ENCODE measurements at places on chromosomes 12 and 14.

DNA sequence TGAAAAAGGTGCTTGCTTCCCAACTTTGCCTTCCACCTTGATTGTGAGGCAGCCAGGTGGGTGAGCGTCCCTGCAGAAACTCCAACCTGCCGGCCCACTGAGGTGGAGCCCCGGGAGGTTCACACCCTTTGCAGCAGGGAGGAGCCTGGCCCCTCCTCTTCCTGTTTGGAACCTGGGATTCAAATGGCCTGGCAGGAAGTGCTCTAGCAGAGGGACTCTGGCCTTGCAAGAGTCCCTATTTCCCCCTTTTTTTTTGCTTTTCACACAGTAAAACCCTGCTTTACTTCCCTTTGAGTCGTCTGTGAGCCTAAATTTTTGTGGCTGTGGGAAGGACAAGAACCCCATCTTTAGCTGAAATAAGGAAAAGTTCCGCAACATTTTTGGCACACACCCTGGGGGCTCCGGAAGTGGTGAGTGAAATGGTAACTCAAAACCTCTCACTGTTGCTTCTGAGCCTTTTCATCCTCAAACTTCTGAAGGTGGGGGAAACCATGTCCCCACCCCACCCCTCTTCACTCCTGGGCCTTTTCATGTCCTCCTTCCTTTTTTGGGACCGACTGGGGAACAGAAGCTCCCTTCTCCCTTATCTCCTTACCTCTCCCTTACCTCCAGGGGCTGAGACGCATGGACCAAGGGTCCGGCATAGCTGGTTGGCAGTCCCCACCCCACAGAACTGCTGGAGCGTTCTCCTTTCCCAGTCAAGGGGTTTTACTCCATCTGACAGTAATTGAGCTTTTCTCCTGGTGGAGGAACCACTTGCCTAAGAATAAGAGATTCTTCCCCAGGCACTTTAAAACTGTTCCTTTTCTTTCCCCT, 102.0 kb downstream of the KCNMB4 start:
- DNase-seq, result no peak

DNA sequence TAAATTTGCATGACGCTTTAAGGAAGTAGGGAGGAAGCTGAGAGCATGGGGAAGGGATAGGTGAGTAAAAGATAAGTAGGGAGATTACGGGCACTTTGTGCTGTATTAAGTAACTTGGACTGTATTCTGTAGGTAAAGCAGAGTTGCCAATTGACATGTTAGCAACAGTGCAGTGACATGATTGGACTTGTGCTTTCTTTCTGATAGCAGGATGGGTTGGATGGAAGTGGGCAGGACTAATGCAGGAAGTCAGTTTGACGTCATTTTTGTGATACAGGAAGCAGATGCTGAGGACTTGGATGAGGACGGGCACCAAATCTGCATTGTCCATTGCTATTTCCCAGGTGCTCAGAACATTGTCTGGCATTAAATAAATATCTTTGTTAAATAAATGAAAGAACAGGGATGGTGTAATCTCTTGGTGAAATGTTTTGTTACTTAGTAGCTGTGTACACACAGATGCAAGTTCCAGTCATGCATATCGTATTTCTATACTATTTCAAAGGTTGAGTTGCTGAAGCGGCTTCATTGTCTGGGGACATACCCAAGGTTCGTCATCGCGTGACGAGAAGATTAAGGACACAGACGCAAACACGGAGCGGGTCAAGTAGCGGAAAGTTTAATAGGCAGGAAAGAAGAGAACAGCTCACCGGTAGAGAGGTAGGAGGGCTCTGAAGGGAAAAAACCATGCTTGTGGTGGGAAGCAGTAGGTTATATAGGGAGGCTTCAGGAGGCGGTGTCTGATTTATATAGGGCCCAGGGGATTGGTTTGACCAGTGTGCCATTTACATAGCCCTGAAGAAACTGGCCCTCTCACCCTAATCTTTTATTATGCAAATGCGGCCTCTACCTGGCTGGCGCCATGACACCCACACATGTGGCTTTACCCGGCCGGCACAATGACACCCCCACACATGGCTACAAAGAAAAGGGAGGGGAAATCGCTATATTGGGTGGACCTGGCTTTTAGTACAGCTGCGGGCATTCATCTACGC, 30.7 kb downstream of the GUCY2C start:
- DNase-seq, result no peak

GRCh38 chr12:19489168-19489567, 49.9 kb downstream of the AEBP2 start:
- no peak for DNase-seq

DNA sequence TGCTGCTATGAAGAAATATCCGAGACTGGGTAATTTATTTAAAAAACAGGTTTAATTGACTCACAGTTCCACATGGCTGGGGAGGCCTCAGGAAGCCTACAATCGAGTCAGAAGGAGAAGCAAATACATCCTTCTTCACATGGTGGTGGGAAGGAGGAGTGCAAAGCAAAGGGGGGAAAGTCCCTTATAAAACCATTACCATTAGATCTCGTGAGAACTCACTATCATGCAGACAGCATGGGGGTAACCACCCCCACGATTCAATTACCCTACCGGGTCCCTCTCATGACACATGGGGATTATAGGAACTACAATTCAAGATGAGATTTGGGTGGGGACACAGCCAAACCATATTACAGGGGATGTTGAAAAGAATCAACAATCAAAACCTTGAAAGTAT, 74.9 kb downstream of the PPM1H start:
- DNase-seq, result no peak

DNA sequence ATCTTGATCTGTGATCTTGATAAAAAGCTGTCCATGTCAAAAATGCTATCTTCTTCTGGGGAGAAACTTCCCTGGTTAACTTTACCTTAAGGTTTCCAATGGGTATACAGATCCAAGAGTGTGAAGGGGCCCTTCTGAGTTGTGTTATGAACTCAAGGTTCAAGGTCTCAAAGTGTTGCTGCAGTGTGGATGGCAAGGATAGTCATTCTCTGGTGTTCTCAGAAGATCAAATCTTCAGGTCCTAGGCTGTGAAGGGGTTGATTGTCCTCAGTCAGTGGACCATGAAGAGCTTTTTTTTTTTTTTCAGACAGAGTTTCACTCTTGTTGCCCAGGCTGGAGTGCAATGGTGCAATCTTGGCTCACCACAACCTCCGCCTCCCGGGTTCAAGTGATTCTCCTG, 114.4 kb downstream of the SPTSSA start:
- no peak for DNase-seq

GRCh38 chr14:25247609-25248008, 197.7 kb upstream of the STXBP6 start:
- no peak for DNase-seq

GRCh38 chr14:39441805-39442204, 9.6 kb upstream of the FBXO33 start:
- no peak for DNase-seq

DNA sequence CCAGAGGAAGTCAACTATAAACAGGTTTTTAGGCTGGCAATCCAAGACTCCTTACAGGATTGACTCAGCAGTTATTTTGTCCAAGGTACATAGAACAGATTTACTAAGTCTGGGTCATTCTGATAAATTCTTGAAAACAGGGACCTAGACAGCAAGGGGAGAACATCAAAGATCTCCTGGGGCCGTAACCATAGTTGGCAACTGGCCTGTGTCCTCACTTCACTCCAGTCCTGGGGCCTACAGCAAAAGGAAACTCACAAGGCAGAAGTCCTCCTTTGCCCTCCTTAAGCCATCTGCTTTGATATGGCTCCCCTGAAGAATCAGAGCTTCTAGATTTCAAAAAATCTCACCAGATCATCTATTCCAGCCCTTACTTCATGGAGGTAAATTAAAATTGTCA, 207.2 kb upstream of the IGF1 start:
- no peak for DNase-seq

DNA sequence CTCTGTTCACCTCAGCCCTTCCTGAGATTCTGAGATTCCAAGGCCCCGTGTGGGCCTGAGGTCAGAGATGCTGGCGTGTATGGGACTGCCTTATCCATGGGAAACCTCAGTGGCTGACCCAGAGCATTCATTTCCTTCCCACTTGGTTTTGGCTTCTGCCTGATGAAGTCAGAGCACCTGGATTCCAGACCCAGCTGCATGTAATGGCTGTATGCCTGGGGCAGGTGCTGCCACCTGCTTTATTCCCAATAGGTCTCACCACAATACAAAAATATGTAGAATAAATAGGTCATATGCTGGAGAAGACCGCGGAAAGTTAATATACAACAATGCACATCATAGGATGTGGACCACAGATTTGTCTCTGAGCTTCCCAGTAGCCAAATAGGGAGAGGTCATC, 25.6 kb downstream of the FIGNL2 start:
- DNase-seq, result no peak

- DNase-seq, result no peak
Measured at GRCh38 chr14:22737052-22737451, 29.4 kb upstream of the OXA1L start.

DNA sequence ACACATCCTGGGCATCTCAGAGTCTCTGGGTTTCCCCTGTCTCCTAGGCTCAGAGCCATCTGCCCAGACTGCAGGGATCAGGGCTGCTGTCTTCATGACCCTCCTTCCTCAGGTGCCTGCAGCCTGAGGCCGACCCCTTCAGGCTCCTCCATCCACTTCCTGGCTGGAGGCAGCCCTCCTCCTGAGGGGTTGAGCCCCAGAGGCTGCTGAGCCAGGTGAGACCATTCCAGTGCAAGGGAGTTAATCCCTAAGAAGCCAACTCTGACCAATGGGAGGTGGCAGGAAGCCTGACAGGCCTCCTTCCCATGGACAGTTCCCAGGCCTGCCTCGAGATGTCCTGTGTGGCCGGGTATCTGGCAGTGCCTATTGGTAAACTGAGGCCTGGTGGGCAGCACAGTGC, 8.4 kb upstream of the PPP4R4 start:
- DNase-seq, result no peak

GRCh38 chr12:76679778-76680177, 84.1 kb upstream of the ZDHHC17 start:
- DNase-seq, result no peak

GRCh38 chr12:12180575-12180974, 86.3 kb downstream of the LRP6 start:
- peak; percentile 45 for DNase-seq

DNA sequence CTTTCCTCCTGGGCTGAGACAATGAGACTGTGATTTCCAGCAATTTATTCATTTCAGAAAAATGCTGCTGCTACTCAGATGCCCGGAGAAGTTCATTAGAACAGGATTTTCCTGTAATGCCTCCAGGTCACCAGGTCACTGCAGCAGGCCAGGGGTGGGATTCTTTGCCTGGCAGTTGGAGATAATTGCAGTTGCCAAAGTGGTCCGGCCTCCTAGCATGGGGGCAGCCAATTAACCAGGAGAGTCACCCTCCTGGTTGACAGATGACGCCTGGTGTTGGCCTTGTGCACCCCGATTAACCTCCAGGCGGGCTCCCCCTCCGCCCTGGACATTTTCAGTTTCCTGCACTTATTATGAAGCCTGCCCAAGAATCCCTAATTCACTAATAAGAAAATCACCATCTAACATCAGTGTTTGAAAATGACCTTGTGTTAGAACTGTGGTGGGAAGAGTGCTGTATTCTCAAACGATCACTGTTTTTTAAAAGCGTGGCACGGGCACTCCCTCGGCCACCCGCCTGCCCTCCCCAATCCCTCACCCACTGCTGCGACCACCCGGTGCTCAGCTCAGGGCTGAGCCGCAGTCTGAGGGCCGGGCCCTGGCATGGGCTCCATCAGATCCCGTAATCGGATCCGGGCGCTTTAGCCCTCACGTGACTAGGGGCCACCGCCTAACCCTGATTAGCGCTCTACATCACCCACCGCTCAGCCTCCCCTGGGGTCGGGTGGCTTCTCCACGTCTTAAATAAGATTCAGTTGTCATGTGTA, 12.9 kb downstream of the RIMBP2 start:
- DNase-seq, result no peak

- DNase-seq, result no peak
Measured at GRCh38 chr14:75542588-75543091, 20.4 kb downstream of the BATF start.

DNA sequence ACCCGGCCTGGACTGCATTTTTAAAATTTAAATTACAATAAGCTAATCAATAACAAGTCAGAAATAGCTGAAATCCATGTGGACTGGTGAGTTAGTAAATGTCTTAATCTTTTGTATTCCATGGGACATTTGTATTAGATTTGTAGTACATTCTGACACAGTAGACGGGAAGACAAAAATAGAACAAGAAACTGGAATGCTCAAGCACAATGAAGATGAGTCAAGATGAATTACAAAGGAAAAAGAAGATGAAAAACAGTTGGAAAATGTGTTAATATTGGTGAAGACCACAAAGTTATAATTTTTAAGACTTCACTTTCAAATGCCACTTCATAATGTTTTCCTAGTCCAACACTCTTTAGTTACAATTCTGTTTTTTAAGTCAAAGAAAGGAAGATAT, 97.8 kb upstream of the FERMT2 start:
- DNase-seq, result no peak

DNA sequence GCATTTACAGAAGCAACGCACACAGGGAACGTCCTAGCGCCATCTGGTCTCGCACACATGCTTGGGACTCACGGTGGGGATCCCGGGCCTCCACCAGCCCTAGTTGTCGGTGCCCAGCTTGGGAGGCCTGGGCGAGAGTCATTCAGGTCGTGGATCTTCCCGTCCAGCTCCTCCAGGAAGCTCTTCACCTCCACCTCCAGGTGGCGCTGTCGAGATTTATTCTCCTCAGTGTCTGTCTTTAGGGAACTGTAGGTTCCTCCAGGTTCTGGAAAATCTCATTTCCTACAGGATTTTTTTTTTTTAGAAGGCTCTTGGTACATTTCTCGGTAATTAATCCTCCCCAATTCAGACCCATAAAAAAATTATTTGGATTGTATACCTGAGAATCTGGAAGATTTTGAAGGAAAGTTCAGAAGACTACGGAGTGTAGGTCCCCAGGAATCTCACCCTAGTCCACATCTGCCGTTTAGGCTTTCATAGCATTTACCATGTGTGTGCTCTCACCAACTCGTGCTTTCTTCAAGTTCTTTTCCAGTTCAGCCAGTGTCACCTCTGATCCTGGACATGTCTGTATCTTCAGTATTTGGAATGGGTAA, 910.0 kb downstream of the TMEM121 start:
- DNase-seq, result no peak

- no peak for DNase-seq
Measured at GRCh38 chr14:105499256-105500035, 8.4 kb downstream of the TEDC1 start.

GRCh38 chr14:71799841-71800240, 132.4 kb upstream of the RGS6 start:
- no peak for DNase-seq

DNA sequence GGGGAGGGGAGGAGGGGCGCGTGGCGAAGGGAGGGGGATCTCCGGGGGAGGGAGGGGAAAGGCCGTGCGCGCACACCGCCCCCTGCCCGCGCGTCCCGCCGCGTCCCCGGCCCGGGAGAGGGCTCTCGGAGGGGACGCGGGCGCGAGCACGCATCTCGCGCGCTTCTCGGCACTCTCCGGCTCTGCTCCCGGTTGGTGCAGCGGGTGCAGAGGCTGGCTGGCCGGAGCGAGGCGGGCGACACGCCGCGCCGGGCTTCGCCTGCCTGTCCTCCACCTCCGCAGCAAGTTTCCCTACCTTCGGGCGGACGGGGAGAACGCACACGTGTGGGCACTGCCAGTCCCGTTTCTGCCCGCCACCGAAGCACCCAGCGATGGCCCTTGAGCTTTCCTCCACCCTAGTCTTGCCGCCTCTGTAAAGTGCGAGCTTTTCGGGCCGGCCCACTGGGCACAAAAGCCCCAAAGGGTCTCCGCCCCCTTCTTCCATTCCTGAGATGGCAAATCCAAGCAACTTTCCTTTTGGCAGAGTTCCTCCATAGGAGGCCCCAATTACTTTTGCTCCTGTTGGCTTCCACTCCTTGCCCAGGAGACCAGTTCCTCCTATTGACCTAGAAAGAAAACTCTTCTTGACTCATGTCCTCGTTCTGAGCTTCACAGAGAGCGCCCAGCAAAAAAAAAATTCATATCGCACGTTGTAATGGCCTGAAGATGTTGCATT, 363 bp upstream of the CSAD start:
- peak; percentile 64 for DNase-seq

All from fibroblast of the conjunctiva (primary cell).